NCI-H226 (cell line): ENCODE measurements at places on chromosomes 5 and 9.

DNA sequence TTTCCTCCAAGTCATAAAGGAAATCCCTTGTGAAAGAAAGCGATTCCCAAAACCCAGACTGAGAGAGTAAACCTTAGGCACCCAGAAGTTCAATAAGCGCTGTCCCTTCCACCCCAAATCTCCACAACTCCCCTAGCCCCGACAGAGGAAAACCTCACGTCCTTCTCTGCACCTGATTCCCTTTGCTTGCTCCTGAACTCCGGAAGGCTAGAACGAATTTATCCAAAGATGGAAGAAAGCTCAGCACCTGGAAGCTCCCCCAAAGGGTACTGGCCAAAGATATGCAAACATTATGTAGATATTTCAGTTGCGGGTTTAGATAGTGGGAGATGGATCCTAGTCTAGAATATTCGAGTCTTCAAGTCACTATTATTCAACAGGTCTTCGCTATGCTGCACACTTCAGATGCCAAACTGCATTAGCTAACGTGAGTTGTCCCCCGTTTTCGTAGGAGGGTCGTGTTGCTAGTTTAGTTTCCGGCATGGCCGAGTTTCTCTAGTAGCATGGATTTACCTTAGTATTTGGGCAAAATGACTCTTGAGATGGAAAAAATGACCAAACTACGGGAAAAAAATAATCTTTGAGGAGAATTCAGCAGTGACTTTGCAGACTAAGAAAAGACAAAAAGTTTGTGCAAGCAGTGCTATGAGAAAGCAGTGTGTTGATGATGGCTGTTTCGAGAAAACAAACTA lies 27.7 kb downstream of the NR2F1 start:
- no peak for DNase-seq

GRCh38 chr9:122819326-122819725 lies 9.1 kb downstream of the PDCL start:
- no peak for DNase-seq

DNA sequence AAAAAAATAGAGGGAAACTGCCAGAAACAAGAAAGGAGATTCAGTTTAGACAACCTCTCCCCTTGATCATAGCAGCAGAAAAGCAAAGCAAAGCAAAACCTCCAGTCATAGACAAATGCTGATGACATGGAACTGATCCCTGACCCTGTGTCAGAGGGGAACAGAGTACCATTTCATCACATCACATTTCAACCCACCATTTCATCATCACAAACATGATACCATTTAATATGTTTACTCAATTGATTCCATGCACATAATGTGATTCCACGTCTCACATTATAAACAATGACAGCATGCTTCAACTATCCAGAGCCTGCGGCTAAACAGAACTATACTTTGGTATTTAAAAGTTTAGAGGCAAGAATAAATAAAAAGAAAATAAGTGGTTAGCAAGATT lies 28.7 kb upstream of the ACOT12 start:
- peak; percentile 6 for DNase-seq

- no peak for DNase-seq
Measured at GRCh38 chr5:56791396-56791795, 24.0 kb upstream of the MAP3K1 start.

DNA sequence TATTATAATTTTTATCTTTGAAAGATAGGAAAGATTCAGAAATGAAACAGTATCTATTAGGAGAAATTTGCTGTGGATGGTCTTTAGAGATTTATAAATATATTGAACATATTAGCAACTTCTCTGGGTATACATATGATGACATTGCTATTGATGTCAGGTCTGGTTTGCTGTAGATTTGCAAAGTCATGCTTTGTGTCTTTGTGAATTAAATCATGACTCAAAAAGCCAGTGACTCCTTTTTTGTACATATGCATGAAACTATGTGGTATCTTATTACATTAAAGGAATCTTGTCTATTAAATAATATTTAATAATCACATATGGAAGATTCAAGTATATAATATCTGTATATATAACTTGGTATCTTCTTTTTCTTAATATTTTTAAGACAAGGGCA lies 141.9 kb downstream of the ST8SIA4 start:
- DNase-seq, result no peak

DNA sequence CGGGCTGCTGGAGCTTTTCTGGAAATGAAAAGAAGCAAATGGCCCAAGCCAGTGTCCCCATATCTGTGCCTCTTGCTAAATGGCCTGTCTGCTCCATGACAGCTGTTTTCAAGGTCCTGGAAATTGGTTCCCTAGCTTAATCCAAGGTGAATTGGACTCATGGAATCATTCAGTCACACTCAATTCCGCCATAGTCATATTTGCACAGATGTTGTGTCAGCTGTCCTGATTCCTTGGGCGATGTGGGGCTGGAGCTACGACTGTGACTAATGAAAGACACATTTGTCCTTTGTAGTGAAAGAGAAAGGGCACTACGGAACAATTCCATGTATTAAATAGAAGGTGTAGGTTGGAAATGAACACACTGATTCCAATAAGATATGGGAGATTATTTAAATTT lies 102.9 kb upstream of the MEGF10 start:
- no peak for DNase-seq

- DNase-seq, result no peak
Measured at GRCh38 chr5:127550652-127551409, 33.4 kb downstream of the PRRC1 start.

GRCh38 chr5:159441441-159441840 lies 111.2 kb upstream of the IL12B start:
- no peak for DNase-seq

- peak; percentile 28 for DNase-seq
Measured at GRCh38 chr5:114360816-114361723, 800 bp upstream of the KCNN2 start.

- no peak for DNase-seq
Measured at GRCh38 chr9:114462791-114463190, 42.5 kb downstream of the WHRN start.

DNA sequence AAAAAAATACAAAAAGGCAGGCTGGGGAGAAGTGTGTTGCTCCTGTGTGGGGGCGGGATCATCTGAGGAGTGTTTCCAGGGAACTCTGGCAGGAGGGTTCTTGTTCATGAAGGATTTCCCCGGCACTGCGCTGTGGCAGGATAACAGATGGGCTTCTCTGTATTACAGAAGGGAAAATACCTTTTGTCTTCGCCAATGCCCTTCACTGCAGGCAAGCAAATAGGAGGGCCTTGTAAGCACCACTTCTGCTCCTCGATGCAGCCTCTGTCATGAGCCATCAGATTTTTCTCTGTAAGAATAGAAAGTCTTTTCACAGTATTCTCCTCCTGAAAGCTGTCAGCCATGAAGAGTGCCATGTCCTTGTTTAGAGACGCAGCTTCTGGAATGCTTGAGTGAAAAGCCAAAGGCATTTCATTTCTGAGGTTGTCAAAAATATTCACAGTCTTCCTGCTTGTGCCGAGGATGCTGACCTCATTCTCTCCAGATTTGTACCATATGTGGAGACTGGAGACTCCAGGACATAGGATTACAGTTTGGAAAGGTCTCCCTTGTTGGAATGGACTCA lies 294.0 kb downstream of the YTHDC2 start:
- no peak for DNase-seq

DNA sequence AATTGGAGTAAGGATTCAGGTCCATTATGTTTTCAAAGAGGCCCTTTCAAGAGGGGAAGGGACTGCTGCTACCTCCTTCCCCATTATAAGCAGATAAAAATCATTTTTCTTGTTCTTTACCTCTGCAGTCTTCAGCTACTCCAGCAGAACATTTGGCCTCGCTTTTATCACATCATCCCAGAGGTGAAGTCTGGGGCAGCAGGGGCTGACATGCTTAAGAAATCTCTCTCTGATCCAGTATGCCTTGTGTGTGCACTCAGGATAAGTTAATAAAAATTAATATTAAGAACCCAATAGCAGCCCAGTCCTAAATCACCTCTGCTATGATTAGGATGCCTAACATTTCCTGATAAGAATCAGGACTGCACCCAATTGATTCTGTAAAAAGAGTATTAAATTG lies 306.9 kb upstream of the NREP start:
- DNase-seq, result no peak

- peak; percentile 41 for DNase-seq
Measured at GRCh38 chr9:83920469-83920926, 734 bp downstream of the KIF27 start.
